NAMALWA (cell line): ENCODE measurements at places on chromosomes 5 and 9.

GRCh38 chr5:52520171-52520570, 267.5 kb upstream of the ITGA1 start:
- DNase-seq, result no peak

- no peak for DNase-seq
Observed at GRCh38 chr9:96022445-96023051, 147.1 kb downstream of the ERCC6L2 start.

GRCh38 chr9:4207123-4207875, 92.6 kb downstream of the GLIS3 start:
- DNase-seq, result no peak

DNA sequence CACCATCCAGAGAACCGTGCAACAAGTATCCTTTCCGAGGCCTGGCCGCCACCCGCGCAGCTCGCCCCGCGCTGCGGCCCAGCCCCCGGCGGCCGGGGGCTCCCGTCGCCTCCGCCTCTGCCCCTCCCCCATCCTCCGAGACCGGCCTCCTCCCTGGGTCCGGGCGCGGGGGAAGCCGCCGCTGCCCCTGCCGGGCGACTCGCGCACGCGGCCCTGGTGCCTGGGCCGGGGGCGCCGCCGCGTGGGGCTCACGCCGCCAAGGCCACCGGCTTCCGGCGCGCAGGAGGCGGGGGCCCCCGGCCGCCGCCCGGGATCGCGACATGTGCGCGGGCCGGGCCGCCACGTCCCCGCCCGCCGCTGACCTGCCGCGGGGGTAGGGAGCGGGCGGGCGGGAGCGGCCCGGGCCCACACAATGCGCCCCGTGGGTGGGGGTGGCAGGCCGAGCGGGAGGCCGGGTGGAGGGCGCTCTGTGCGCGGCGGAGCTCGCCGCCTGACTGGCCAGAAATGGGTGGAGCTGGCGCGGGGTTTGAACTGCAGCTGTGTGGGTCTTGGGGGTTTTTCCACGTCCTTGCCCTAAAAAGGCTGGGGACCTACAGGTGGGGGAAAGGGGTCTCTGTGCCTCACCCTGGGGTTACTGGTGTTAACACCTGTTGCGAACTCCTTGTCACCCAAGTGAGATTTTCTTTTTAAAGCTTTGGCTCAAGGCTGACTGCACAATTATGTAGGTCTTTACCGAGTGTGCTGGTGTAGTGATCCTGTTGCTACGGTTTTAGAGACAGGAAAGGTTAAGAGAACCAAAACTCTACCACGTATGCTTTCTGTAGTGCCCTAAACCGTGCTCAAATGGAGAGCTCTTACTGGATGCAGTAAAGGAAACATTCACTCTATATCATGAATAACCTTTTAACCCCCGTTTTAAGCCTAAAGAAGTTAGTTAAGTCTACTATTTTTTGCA, 32.3 kb downstream of the TNPO1 start:
- peak; percentile 82 for DNase-seq

GRCh38 chr9:134476272-134476941, 150.2 kb downstream of the RXRA start:
- DNase-seq, result no peak
